ENCODE measurements at places on chromosomes 1 and 21.
A peak's percentile ranks its signal among the peaks of the same experiment; 100 is the strongest.

DNA sequence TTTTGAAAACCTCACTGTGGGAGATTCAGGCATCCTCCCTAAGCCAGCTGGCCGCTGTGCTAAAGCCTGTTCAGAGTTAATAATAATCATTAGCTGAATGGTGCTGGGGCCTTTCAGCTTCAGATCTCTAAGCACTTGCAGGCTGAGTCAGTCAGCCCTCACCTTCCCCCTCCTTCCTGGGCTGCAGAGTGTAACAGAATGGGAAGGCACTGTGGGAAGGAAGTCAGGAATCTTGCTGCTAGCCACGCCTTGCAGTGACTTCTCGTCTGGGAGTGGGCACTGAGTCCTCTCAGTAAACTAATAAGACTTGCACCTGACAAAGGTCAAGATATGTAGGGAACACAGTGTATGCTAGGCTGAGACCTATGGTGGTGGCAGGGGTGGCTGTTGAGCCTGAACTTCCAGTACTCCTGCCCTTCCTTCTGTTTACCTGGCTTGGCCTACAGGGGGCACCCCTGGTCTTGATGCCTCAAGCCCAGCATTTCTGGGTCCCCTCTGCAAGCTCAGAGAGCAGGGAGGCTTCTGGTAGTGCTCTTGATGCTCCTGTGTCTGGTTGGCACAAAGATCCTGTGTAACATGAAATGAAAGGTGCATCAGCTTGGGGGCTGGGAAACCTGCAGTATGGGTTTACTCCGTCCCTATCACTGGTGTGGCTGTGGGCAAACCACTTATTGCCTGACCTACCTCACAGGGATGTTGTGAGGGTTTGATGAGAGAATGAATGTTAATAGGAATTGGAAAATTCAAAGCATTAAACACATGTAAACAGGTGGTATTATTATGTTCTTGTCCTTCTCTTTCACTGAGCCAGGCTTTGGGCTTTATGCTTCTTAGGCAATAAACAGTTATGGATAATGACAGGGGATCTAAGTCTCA is 6.0 kb downstream of the CYB561D1 start:
- peak; percentile 52 for DNase-seq

- peak; percentile 23 for DNase-seq
Observed at GRCh38 chr1:89609781-89610456, 23.0 kb upstream of the LRRC8C start.

DNA sequence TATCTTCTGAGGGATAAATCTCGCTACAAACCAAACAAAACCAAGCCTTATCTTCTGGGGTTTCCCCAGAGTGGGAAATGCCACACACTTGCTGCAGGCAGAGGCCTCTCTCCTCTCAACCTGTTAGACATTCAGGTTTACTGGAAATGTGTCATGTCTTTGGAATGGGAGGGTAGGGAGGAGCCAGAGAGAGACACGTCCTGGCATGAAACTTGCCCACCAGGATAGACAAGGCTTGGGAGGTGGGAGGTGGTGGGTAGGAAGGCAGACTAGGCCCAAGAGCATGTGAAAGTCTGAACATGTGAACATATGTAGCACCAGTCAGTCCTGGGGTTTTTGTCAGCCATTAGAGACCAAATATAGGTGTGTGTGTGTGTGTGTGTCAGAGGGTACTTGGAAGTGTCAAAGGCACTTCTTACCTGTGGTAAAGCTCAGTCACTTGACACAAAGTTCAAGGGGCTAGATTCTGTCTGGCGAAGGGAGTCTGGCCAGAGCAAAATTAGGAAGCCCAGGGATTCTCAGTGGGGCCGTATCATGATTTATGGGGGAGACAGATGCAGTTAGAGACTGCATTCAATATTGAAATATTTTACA is 32.4 kb upstream of the PIGC start:
- DNase-seq, result no peak

DNA sequence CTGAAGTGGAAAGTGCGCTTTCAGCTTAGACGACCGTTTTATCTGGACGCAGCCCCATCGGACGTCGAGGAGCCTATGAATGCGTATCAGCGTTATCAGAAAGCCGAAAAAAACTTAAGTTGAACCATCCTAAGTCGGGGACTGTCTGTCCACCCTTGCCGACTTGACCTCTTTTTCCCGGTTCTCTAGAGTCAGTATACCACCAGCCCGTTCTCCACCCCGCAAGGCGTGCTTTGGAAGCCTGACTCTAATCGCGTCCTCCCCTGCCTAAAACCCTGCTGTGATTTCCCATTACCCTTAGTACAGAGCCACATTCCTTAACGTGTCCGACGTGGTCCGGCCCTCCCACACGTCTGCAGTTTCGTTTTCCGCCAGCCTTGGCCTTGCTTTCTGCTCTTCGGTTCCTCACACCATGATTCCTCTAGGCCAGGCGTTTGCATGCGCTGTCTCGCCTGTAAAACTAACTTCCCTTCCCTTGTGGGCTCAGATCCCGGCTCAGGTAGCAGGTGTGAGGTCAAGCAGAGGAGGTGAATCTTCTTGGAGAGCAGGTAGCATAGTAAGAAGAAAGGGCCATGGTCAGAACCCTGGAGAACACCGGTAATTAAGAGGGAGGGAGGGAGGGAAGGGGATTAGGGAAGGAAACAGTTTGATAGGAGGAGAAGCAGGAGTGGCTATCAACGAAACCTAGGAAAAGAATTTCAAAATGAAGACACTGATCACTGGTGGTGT is 865 bp downstream of the ADPRS start:
- no peak for DNase-seq

DNA sequence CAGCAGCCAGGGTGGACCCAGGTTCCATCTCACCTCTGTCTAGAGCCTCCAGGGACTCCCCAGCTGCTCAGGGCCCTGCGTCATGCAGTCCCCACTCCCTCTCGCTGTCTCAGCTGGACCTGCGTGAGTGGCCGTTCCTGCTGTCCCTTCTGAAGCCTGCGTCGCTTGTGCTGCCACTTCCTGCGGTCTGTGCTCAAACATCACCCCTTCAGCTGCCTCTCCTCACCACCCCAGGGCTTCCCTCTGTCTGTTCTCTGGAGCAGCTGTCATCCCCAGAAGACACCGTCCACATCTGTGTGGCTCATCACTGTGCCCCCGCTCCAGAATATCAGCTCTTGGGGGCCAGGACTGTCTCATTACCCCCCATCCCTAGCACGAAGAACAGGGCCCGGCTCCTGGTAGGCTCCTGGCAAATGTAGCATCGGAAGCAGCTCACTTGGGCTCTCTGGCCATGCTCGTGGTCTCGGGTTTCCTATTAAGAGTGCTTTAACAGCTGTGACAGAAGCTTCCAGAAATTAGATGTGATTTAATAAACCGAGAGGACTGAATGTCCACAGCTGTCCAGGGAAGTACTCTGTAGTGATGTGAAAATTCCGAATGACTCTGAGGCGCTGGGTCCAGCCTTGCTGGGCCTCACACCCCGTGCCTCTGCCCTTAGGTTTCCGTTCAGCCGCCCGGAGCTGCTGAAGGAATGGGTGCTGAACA is 3.3 kb downstream of the THAP3 start:
- DNase-seq, result no peak

DNA sequence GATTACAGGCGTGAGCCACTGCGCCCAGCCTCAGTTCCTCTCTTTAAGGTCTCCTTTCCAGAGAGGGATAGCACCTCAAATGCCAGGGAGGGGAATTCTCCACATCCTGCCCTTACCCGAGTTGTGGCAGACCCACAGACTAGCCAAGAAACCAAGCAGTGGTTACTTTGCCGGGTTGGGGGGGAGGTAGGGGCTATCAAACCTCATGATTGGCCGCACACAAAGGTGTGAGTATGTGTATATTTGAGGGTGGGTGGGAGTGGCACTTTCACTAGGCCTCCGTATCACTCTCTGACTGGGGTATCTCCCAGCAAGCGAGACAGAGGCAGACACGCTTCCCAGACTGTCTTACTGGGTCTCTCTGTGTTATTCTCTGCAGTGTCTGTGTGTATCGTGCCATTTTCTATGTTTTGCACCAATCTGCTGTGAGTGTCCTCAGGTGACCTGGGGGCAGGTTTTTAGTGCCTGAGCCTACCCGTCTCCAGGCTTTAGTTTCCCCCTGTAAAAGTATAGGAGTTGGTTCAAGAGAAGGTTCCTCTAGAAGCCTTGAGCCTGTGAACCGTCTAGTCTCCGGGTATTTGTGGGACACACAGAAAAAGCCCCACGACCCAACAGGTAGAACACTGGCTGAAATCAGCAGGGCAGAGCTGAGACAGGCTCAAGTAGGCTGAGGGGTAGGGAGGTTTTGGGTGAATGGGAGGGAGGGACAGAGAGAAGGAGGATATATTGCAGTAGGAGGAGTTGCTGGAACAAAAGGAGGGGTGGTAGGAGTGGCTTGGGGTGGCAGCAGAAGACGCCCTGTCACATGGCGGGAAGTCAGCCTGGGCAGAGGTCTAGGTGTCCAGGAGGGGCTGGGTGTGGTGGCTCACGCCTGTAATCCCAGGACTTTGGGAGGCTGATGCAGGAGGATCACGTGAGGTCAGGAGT is 10.3 kb downstream of the LMNA start:
- peak; percentile 44 for DNase-seq

- no peak for DNase-seq
Observed at GRCh38 chr1:85295654-85296053, 19.2 kb upstream of the BCL10 start.

GRCh38 chr1:143748906-143749305 is 222.9 kb downstream of the FAM72C start:
- DNase-seq, result no peak

DNA sequence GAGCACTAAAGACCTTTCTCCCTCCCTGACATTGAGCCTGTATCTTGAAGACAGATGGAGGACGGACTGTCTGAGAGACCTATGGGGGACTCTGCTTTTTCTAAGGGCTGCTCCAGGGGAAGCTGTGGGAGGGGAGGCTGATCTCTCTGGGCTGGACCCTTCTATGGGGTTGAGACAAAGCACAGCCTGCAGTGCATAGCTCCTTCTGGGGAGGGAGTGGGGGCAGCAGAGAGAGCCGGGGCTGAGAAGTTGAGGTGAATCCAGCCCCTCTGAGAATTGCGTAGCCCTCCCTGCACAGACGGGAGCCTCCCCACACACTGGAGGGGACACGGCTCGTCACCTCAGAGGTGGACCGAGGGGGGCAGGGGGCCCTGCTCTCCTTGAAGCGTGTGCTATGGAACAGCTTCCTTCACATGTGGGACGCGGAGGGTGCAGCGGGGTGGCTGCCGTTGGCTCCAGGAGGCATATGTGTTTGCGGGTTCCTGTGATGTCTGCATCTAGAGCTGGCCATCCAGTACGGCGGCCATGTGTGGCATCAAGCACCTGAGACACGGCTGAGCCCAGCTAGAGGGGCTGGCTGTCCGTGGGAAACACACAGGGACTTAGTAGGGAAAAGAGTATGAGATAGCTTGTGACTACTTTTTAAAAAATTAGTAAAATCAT is 299.1 kb downstream of the CAMTA1 start:
- no peak for DNase-seq

- DNase-seq, result no peak
Observed at GRCh38 chr1:89041119-89041641, 18.5 kb upstream of the GBP3 start.

- peak; percentile 45 for DNase-seq
Observed at GRCh38 chr1:100400404-100400803, 48.1 kb downstream of the CDC14A start.

DNA sequence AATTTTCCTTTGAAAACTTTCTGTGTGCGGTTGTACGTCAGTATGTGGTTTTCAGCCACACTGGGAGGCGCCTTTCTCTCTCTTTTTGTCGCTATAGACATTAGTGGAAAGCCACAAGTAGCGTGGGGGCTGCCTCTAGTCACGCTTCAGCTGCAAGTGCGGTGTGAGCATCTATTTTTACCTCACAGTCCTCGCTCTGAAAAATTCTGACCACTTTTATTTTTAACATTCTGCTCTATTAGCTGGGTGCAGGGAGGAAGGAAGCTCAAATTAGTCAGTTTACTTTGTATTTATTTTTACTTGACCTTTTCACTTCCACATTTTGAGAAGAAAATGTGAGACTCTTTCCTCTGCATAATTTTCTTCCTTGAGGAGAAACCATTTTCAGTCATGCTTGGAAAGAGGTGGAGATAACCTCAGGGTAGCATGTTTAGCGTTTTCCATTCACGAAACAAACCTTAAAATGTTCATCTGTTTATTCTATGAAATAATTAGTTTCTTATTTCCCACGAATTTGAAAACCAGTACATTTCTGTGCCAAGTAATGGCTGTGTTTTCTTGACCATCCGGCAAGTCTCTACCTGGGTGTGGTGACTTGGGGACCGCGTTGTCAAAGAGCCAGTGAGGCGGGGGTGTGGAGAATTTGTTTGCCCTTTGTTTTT is 35.6 kb downstream of the ADARB1 start:
- DNase-seq, result no peak

- no peak for DNase-seq
Observed at GRCh38 chr1:87437663-87438295, 109.1 kb downstream of the LMO4 start.

- no peak for DNase-seq
Observed at GRCh38 chr21:36089946-36090345, 20.1 kb downstream of the CBR1 start.

- no peak for DNase-seq
Observed at GRCh38 chr1:56309065-56309464, 270.3 kb downstream of the PLPP3 start.

- peak; percentile 63 for DNase-seq
Observed at GRCh38 chr1:21368515-21369289, 71.2 kb upstream of the NBPF3 start.

DNA sequence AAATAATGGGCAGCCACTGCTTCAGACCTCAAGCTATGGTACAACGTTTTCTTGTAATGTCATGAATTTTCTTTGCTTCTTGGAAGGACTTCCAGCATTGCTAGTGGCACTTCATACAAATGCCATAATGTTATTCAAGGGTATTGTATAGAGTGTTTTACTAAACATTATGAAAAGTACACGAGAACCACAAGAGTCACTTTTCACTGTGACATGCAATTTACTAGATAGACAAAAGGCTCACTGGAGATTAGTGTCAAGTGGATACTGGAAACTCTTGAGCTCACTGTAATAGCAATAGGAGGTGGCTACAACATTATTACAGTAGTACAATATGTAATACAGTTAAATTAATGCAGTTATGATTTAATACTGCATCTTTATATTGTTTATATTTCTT is 5.3 kb upstream of the OLFM3 start:
- DNase-seq, result no peak

GRCh38 chr1:10617931-10618885 is 143.5 kb downstream of the PEX14 start:
- no peak for DNase-seq

- DNase-seq, result no peak
Observed at GRCh38 chr1:171811672-171812071, 29.6 kb upstream of the DNM3 start.

DNA sequence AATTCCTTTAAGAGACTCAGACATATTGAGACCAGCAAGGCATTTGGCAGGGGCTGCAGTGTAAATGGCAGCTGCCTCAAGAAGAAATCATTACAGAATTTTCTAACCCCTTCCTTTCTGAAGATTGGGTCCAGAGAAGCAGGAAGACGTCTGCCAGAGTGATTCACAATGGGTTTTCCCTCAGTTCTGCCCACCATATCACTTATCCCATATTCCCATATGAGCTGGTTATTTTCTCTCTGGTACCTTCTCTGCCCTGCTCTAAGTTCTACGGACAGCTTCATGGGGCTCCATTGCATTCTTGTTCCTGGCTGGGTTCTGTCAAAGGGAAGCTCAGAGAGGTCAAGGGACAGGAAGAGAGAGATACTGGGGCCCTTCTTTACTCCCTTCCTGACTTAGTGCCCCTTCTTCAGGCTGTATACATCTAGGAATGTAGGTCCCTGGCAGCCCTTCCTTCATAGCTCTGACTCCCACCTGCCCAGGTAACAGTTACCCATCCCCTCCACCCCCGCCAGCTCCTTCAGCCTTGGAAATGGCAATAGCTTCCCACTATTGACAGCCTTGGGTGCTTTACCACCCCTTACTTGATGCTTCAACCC is 420.6 kb upstream of the DAB1 start:
- no peak for DNase-seq

All from T-helper 9 cell (primary cell).